Coronary artery (tissue), 2 donors: ENCODE measurements at places on chromosomes 11 and 22.

DNA sequence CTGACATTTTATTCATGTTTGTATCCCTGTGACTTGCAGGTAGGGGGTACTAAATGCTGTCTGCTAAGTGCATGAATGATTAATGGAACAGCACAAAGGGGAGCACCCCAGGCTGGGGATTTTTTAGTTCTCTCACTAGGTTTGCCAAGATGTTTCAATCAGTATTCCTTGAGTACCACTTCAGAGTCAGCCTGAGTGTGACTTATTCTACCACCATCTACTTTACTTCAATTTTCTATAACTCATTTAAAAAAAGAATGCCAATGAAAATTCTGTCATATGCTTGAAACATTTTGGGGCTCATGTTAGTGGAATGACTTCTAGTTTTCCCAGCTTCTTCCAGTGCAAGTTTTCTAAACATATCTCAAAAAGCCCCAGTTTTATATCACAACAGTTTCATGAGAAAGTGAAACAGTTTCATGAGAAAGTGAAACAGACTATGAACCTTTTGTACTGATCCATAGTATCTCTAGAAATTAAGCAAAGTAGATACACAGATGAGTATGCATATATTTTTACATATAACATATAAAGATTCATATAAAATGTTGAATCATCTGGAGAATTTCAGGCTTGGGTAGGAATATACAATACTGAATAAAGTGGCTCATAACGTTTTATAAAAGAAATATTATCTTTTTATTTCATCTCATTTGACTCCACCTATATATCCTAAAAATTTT lies 252.4 kb downstream of the GRM5 start:
- DNase-seq, result no peak

GRCh38 chr11:23727794-23728193 lies 769.1 kb upstream of the LUZP2 start:
- no peak for DNase-seq

DNA sequence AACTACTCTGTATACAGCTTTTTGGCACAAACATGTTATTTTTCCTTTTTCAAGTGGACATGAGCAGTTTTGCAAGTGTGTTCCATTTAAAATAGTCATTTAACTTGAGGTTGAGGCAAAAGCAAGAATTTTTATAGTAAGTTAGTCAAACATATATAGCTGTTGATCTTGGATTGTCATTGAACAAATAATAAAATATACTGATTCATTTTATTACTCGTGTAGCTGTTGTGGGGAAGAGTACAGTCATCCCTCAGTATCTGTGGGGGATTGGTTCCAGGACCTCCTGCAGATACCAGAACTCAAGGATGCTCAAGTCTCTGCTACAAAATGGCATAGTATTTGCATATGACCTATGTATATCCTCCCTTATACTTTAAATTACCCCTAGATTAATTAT lies 45.3 kb downstream of the EXT2 start:
- DNase-seq, result no peak

- DNase-seq, result no peak
Measured at GRCh38 chr11:134207538-134208239, 16.1 kb downstream of the NCAPD3 start.
